ENCODE measurements at places on chromosomes 3 and 15. TPM values are rescaled to one million over a fixed set of nuclear protein-coding genes. Genes with fewer than 3 reads are reported as not detected.

Gene RTP1
- not detected for total RNA-seq

Gene NANOGP8
- total RNA-seq: not detected

Gene CDC25A
- total RNA-seq: 22.8 TPM

Gene ST6GAL1
- 13.3 TPM for total RNA-seq

Gene TIGIT
- total RNA-seq: not detected

Gene PRICKLE2
- 9.2 TPM for total RNA-seq

Gene GOLGA6B
- total RNA-seq: not detected

Gene UTS2B
- total RNA-seq: not detected

Gene ZNF385D
- total RNA-seq: not detected

Gene DOCK3
- total RNA-seq: 0.42 TPM

Gene SOX2
- total RNA-seq: 24.8 TPM

Gene BSN
- total RNA-seq: 0.05 TPM

Gene MRPL3
- 165 TPM for total RNA-seq
